ENCODE measurements at places on chromosomes 1 and 21.

GRCh38 chr1:28744184-28744583, 7.4 kb downstream of the YTHDF2 start:
- no peak for DNase-seq

DNA sequence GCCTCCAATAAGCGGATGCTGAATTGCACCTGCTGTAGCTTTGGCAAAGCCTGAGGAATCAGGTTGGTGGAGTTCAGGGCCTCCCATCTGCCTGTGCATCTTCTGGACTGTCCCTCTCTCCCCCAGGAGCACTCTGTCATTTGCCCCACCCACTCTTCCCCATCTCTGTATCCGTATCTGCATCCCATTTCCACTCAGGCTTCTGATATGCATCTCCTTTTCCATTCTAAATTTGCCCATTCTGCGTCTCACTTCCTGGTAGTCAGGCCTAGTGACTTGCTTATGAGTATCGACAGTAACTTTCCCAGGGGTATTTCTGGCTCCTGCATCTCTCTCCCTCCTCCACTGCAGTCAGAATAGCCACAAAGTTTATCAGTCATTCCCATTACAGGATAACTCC, 15.6 kb downstream of the MR1 start:
- no peak for DNase-seq

DNA sequence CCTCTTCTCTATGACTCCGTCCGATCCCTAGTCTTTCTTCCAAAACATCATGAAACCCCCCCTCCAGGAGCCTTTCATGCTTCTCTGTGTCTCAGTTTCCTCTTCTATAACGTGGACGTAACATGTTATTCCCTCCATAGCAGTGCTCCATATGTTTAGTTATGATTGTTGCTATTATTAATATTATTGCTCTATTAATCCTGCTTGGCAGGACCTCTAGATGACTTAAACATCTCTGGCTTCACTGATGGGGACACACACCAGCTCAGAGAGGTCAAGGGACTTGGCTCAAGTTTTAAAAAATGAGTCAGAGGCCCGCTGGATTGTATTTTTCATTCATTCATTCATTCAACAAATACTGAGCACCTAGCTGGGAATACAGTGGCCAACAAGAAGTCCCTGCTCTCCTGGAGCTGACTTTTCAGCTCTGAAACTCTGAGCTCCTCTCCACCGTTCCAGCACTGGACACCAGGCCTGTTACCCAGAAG, 404 bp upstream of the CPLANE2 start:
- DNase-seq: no peak

- no peak for DNase-seq
Measured at GRCh38 chr1:184390889-184391288, 4.1 kb downstream of the C1orf21 start.

DNA sequence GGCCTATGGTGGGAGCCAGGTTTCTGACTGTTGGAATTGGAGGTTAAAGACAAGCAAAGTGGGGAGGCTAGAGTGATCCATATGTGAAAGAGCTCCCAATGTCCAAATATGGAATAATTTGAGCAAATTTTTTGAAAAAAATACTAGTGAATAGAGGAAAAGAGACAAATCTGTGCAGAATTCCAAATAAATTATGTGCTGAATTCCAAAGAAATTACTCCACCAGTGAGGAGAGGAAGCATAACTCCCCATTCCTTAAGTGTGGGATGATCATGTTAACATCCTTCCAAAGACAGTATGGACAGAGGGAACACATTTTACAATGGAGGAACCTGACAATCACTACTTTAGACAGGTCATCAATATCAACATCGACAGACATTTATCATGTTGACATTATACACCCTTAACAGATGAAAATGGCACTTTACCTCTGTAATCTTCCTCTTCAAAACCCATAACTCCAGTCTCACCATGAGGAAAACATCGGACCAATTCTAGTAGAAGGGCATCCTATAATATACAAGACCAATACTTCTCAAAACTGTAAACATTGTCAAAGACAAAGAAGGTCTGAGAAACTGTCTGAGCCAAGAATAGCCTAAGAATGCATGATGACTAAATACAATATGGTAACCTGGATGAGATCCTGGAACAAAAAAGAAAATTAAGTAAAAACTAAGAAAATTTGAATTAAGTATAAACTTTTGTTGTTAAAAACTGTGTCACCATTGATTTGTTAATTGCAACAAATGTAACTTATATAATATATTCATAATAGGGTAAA, 71.5 kb upstream of the RGS4 start:
- DNase-seq: no peak

DNA sequence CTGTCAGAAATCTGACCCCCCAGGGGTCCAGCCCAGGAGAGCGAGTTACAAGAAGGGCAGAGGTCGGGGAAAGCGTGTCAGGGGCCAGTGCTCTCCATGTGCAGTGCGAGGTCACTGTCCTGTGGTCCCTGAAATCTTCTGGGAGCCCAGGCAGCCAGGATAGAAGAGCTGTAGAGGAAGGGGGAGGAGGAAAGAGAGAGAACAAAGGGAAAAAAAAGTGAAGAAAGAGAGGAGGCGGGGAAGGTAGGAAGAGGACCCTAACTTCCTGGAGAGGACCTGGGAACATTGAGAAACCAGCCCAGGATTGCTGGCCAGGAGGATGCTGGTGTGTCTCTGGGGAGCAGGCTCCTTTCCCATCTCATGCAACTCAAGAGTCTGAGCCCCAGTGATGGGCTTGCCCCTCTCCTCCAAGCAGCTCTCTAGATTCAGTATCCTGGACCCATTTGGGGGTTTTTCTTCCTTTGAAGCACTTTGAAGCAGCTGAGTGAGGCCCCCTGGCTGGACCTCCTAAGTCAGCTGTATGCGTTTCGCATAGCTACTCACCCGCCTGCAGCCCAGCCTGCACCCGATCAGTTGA, 6.8 kb upstream of the INAVA start:
- DNase-seq: no peak

Data from glutamatergic neuron (in vitro differentiated cells).